Naive thymus-derived CD4-positive, alpha-beta T cell (primary cell): ENCODE measurements at places on chromosomes 4 and X. TPM values are rescaled to one million over a fixed set of nuclear protein-coding genes. Genes with fewer than 3 reads are reported as not detected.
A peak's percentile ranks its signal among the peaks of the same experiment; 100 is the strongest.

Gene DCLK2
- not detected for total RNA-seq

Gene DMRTC1
- total RNA-seq = not detected in 2 replicates

Gene CENPVL2
- total RNA-seq = not detected

Gene TRIM60
- not detected for total RNA-seq

Gene TBX22
- not detected for total RNA-seq

Gene PAGE5
- total RNA-seq = not detected

Gene MAGEA11
- total RNA-seq = not detected

DNA sequence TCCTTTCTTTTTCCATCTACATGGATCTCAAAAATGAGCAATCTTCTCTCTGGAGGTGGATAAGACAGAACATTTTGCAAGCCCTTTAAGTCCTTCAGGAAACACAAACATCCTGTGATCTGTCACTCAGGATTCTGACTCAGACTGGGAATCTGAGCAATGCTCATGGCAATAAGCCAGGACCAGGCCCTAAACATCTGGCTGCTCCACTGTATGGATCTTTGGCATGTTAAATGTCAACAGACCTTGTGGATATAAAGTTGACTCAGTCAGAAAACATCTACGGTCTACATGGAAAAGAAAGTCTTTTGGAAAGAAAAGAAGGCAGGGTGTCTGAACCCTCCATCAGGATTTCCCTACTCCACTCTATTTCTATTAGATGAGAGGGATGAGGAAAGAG, 17.8 kb upstream of the CHIC2 start:
- H3K36me3 ChIP-seq = no peaks in the 10 kb centered on the region
- H3K27ac ChIP-seq = no peak overlapping the region
- no peaks in the 10 kb centered on the region for H3K27me3 ChIP-seq
- H3K4me1 ChIP-seq = no peaks in the 10 kb centered on the region

DNA sequence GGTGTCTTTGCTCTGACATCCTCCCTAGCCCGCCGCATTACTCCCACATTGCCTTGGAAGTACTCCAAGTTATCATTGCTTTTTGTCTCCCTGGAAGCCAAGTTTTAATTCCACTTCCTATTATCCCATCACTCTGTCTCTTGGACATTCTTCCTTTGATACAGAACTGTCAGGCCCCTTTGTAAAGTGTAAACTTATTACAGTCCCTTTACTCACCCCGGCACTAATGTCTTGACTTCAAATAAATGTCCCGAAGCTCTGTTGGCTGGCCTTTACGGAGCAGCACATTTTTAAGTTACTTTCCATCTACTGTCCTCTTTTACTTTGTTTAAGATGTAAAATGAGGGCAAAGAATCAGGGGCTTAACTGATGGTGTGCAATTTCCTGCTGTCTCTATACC, 223.5 kb upstream of the IGFBP7 start:
- no peak for DNase-seq
- no peaks in the 10 kb centered on the region for H3K27me3 ChIP-seq
- no peak overlapping the region for H3K4me3 ChIP-seq
- H3K27ac ChIP-seq = no peak overlapping the region
- H3K36me3 ChIP-seq = no peaks in the 10 kb centered on the region

DNA sequence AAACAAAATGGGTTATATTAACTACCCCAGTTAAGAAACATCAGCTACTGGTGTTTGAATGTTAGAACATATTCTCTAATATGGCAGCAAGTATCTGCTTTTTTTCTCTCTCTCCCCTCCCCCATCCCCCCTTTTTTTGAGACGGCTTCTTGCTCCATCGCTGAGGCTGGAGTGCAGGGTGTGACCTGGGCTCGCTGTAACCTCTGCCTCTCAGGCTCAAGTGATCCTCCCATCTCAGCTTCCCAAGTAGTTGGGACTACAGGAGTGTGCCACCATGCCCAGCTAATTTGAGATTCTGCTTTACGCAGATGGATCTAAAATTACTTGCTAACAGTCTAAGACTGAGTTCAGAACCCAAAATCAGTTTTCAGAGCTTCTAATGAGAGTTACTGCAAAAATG, 101.9 kb downstream of the AFF1 start:
- no peaks in the 10 kb centered on the region for H3K36me3 ChIP-seq
- no peaks in the 10 kb centered on the region for H3K27me3 ChIP-seq
- no peak overlapping the region for H3K4me3 ChIP-seq
- H3K4me1 ChIP-seq = peaks cover 15% of the 10 kb centered on the region

- H3K27ac ChIP-seq = no peak overlapping the region
- no peaks in the 10 kb centered on the region for H3K27me3 ChIP-seq
- H3K4me1 ChIP-seq = no peaks in the 10 kb centered on the region
- DNase-seq = no peak
These were observed 5.3 kb upstream of the FGA start for GRCh38 chr4:154595807-154596206.

- DNase-seq = no peak
- no peak overlapping the region for H3K4me3 ChIP-seq
- H3K27me3 ChIP-seq = no peaks in the 10 kb centered on the region
- H3K36me3 ChIP-seq = no peaks in the 10 kb centered on the region
- H3K4me1 ChIP-seq = peaks cover 20% of the 10 kb centered on the region
- no peak overlapping the region for H3K27ac ChIP-seq
These were observed 191.5 kb upstream of the RPL34 start for GRCh38 chr4:108428923-108429322.

DNA sequence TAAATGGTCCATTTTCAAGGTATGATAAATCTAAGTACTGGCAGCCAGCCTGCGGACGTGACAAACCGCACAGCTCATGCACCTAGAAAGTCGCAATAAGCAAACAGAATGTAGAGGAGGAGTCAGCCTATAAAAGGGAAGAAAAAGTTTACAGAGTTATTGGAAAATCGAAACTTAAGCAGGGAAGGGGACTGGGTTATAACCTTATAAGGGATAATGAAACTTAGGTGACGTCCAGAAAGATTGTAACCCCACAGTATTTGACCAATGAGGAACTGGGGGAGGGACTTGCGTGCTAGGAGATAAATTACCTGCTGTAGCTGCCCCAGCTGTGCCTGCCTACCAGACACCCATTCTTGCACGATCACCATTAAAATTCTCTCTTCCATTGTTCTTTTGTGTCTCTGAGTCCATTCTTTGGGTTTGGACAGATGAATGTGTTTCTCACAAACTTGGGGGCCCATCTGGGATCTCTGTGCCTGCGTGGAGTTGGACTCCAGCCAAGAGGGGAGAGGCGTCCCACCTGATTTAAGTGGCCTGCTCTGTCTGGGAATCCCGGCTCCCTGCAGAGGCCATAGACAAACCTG, 61.0 kb downstream of the ZCCHC12 start:
- no peak for DNase-seq
- H3K4me3 ChIP-seq = no peak overlapping the region
- no peak overlapping the region for H3K27ac ChIP-seq
- no peaks in the 10 kb centered on the region for H3K4me1 ChIP-seq
- H3K36me3 ChIP-seq = no peaks in the 10 kb centered on the region
- H3K27me3 ChIP-seq = no peaks in the 10 kb centered on the region

- no peak overlapping the region for H3K27ac ChIP-seq
- no peak overlapping the region for H3K4me3 ChIP-seq
- H3K4me1 ChIP-seq = no peaks in the 10 kb centered on the region
- DNase-seq = no peak
- no peaks in the 10 kb centered on the region for H3K36me3 ChIP-seq
These were observed 81.3 kb downstream of the STOX2 start for GRCh38 chr4:183986291-183986970.

- H3K27ac ChIP-seq = no peak overlapping the region
- no peaks in the 10 kb centered on the region for H3K36me3 ChIP-seq
- DNase-seq = peak; percentile 32
- H3K4me3 ChIP-seq = no peak overlapping the region
These were observed 57.8 kb upstream of the XAGE1B start for GRCh38 chrX:52574416-52575275.

DNA sequence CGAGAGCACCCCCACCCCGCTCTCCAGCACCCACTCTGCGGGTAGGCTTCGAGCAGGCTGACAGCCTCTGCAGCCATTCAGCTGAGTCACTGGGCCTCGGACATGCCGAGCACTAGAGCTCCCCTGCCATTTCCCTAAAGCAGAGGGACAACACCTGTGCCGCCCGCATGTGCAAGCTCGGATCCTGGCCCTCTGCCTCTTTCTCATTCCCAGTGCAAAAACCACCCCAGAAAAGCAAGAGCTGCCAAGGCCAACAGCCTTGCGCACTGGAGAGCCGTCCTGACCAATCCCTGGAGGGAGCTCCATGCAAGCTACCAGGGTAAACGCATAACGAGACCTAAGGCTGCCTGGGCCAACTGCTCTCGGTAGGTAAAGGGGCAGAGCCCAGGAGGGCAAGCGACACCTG, 5.3 kb downstream of the HCFC1 start:
- H3K27me3 ChIP-seq = no peaks in the 10 kb centered on the region
- DNase-seq = no peak
- no peaks in the 10 kb centered on the region for H3K36me3 ChIP-seq
- H3K4me1 ChIP-seq = peaks cover 24% of the 10 kb centered on the region
- peak overlapping the region; percentile 97 for H3K4me3 ChIP-seq

GRCh38 chr4:69497886-69498395, 2.2 kb upstream of the UGT2B4 start:
- no peaks in the 10 kb centered on the region for H3K27me3 ChIP-seq
- no peak overlapping the region for H3K27ac ChIP-seq
- H3K4me3 ChIP-seq = no peak overlapping the region
- H3K36me3 ChIP-seq = no peaks in the 10 kb centered on the region
- no peaks in the 10 kb centered on the region for H3K4me1 ChIP-seq

DNA sequence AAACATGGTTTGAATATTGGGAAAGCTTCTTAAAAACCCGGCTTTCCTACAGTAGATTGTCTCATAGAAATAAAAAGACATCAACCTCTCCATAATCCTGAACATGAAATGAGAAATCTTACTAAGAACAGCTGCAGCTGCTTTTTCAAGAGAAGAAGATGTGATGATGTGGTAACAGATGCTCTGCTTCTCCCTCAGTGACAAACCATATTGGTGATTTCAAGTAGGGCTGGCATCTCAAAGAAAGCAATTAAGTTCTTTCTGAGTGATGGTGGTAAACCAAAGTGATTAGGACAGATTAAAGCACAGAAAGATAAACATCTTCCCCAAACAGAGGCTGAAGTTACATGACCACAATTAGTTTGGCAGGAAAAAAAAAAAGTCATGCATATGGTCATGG, 1477.7 kb downstream of the RAPGEF2 start:
- no peaks in the 10 kb centered on the region for H3K36me3 ChIP-seq
- no peak overlapping the region for H3K27ac ChIP-seq
- DNase-seq = no peak

DNA sequence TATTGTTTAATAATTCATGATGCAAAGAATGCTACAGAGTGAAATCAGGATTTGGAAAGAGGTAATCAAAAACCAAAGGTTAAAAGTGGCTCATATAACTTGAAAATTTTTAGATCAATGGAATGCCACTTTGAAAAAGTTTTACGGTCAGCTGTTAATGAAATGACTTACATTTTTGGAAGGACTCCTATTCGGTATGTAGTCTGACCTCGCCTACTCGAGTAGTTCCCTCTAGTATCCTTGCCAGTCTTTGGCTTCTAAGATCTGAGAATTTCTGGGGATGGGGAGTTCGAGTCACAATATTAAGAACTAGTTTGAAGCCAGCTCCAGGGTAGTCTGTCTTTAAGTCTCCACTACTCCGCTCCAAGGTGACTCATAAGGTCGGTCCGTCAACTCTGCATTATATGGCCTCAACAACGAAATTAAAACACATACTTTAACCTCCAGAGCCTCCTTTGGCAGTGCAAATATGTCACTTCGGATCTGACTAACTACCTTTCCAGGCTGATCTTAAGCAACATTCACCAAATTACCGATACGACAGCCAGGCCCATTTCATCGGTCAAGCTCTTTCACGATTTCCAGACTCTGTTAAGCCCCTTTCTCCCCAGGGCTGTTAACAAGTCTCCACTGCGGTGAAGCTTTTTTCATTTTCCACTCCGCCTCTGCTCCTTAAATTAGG, 733 bp upstream of the NAA15 start:
- H3K4me3 ChIP-seq = peak overlapping the region; percentile 83
- H3K4me1 ChIP-seq = peaks cover 25% of the 10 kb centered on the region
- no peaks in the 10 kb centered on the region for H3K27me3 ChIP-seq
- DNase-seq = no peak
- peak overlapping the region; percentile 92 for H3K27ac ChIP-seq

DNA sequence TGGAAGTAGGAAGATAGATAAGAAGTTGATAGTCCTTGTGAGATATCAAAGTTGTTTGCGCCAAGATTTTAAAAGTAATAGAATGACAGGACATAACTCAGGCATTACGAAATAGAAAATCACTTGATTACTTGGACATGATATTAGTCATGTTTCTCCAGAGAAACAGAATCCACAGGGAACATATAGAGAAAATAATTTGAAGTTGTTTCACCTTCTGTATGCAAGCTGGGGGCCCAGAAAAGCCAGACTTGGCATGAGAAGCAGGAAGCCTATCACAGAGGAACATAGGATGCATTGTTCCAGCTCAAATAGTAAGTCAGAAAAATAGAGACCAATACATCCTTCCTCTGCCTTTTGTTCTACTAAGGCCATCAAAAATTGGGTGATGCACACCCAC, 715.9 kb downstream of the TECRL start:
- DNase-seq = no peak
- no peaks in the 10 kb centered on the region for H3K4me1 ChIP-seq
- H3K27me3 ChIP-seq = no peaks in the 10 kb centered on the region
- H3K27ac ChIP-seq = no peak overlapping the region
- no peak overlapping the region for H3K4me3 ChIP-seq

DNA sequence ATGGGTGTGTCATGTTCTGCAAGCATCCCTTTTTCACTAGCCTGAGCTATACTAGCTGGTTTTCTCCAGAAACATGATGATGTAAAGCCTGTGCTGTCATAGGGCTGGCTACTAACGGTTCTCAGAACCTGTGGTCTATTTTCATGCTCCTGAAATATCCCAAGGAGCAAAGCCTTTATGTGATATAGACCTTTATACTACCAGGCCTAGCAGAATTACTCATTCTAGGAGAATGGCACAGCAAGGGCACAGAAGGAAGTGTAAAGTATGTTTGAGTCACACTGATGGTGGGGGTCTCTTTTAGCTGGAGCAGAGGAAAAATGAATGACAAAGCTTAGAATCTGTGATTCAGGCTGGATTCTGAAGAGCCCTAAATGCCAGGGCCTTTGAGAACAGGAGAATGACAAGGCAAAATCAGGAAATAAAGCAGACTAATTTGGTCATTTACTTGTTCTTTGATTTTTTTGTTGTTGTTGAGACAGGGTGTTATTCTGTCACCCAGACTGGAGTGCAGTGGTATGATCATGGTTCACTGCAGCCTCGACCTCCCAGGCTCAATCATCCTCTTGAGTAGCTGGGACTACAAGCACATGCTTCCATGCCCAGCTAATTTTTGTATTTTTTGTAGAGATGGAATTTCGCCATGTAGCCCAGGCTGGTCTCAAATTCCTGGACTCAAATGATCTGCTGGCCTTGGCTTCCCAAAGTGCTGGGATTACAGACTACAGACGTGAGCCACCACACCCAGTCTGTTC, 11.8 kb downstream of the TCEAL1 start:
- H3K4me1 ChIP-seq = no peaks in the 10 kb centered on the region
- no peaks in the 10 kb centered on the region for H3K36me3 ChIP-seq
- no peak overlapping the region for H3K27ac ChIP-seq
- DNase-seq = no peak
- H3K4me3 ChIP-seq = no peak overlapping the region
